ENCODE measurements at places on chromosomes 16 and 17.

GRCh38 chr17:77854083-77854758 is 104.3 kb upstream of the TNRC6C start:
- DNase-seq, result no peak

DNA sequence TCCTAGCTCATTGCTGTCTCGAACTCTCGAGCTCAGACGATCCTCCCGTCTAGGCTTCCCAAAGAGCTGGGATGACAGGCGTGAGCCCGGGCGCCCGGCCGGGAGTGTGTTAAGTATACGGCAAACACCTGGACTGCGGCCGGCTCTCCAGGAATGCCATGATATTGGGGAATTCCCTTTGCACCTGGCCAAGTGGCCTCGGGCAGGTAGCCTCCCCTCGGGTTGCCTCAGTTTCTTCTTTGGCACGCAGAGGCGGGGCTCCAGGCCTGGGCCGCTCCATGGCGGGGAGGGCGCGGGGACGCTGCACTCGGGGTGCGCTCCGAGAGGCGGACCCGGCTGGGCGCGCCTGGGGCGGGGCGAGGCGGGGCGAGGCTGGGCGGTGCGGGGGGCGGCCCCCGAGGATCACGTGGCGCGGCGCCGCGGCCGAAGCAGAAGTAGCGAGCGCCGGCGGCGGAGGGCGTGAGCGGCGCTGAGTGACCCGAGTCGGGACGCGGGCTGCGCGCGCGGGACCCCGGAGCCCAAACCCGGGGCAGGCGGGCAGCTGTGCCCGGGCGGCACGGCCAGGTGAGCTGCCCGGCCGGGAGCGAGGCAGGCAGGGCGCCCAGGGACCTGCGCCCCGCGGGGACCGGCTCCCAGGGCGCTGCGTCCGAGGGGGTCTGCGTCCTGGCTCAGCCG is at the start of gene PLCG2:
Gene PLCG2 (plus strand): TSS at position 431 of the 675 bp plus-strand sequence. CDS start 6,699 bp downstream, outside the sequence.
- peak; percentile 93 for DNase-seq

DNA sequence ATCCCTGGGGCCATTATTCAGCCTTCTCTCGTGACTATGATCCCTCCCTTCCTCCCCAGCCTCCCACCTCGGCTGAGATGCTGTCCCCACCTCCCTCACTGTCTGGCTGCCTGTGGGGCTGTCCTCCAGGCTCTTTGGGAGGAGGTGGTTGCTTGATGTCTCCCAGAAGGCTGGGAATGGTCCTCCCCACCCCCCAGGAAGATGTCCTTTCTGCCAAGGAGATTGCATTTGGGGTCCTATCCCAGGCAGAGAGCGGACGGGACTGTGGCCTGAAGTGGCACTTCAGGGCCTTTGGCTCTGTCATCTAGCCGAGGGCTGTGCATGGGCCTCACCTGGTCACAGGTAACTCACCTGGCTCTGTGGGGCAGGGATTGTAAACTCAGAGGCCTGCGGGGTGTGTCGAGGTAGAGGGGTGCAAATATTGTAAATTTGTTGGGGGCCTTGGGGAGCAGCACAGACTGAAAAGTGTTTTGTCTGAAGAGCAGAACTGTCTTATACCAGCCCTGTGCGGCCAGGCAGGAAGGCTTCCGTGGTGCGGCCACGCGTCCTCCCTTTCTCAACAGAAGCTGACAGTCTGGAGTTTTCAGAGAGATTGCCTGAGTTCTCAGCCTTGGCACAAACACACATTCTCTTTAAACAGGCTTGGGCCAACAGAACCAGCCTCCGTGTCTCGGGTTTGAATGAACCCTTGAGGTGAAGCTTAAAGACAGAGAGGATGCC is 177.9 kb downstream of the SEC14L1 start:
- peak; percentile 60 for DNase-seq

DNA sequence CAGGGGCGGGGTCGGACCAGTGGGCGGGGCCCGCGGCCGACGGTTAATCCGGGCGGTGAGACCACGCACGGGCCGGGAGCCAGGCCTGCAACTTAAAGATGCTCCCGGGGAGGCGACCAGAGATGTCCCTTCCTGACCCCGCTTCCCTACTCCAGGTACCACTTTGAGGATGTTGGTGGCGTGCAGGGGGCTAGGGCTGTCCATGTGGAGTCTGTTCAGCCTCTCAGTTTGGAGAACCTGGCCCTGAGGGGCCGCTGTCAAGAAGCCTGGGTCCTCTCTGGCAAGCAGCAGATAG is 580 bp downstream of the RANGRF start:
- no peak for DNase-seq

- no peak for DNase-seq
These were observed 13.3 kb downstream of the JPH3 start for GRCh38 chr16:87615621-87616041.

DNA sequence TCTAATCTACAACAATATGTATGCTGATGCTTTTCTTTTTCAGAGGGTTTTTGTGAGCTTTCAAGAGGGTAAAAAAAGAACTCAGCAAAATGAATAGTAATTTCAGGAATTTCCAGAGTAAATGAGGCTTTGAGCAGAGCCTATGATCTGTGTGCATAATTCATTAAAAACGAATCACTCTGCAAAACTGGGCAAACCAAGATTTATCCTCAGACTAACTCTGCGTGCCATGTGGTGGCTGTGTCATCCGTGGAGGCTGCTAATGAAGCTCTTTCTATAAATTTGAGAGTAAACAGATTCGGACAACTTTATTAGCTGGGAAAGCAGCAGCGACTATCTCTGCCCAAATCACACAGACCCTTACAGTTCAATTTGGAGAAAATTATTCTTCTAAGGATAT is 83.8 kb downstream of the FOXL1 start:
- no peak for DNase-seq

GRCh38 chr16:70724146-70725023 is 38.5 kb upstream of the MTSS2 start:
- no peak for DNase-seq

GRCh38 chr17:65137021-65137939 is at the start of gene RGS9:
Gene RGS9, plus strand, starts transcription at chr17:65137370. Its CDS starts 171 bp downstream, at chr17:65137541.
- peak; percentile 91 for DNase-seq

DNA sequence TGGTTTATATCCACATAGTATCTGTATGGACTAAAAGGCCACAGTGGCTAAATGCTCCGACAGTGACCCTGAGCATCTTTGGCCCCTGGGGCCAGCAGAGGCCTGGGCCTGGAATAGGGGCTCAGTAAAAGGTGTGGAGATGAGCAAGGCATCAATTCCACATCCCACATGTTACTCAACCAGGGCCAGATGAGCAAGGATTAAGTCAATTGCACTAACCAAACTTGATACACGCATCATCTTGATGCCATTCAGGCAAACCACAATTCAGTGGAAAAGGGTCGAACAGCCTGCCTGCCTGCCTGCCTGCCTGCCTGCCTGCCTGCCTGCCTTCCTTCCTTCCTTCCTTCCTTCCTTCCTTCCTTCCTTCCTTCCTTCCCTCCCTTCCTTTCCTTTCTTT is 53.5 kb upstream of the DNAJA2 start:
- no peak for DNase-seq

Measured in suppressor macrophage (primary cell).